Renal cortical epithelial cell (primary cell): ENCODE measurements at places on chromosomes 11 and 22. TPM values are rescaled to one million over a fixed set of nuclear protein-coding genes. Genes with fewer than 3 reads are reported as not detected.

RASL10A gene
- total RNA-seq, result 0.15 TPM in 1 of 2 replicates, not detected in the other

SMTN gene
- total RNA-seq, result 136 and 162 TPM in 2 replicates

SLC37A2 gene
- 0.45 and 2.6 TPM in 2 replicates for total RNA-seq

DGAT2 gene
- total RNA-seq, result 1.7 and 3.7 TPM in 2 replicates

TRIM51 gene
- total RNA-seq, result not detected in 2 replicates

INSC gene
- total RNA-seq, result 0.15 and 0.52 TPM in 2 replicates

FGF19 gene
- not detected in 2 replicates for total RNA-seq

ARL14EP gene
- 24.3 and 43.2 TPM in 2 replicates for total RNA-seq

ANO1 gene
- 0.05 TPM in 1 of 2 replicates, not detected in the other for total RNA-seq

SPECC1L gene
- 15.8 and 46.2 TPM in 2 replicates for total RNA-seq

NPAS4 gene
- total RNA-seq, result not detected in 2 replicates

FOLR1 gene
- 23.3 and 108 TPM in 2 replicates for total RNA-seq

CCDC117 gene
- total RNA-seq, result 18.2 and 20.6 TPM in 2 replicates

TMEM191C gene
- 0.17 and 0.35 TPM in 2 replicates for total RNA-seq

ZNF70 gene
- total RNA-seq, result 0.87 and 4.3 TPM in 2 replicates

KMT2A gene
- 37.0 and 110 TPM in 2 replicates for total RNA-seq

OR51E1 gene
- total RNA-seq, result not detected in 2 replicates

AIFM3 gene
- 0.17 and 0.99 TPM in 2 replicates for total RNA-seq

TMEM138 gene
- total RNA-seq, result 12.3 and 22.9 TPM in 2 replicates

APOA5 gene
- not detected in 2 replicates for total RNA-seq

CCDC87 gene
- total RNA-seq, result 0.35 and 0.80 TPM in 2 replicates

SLC22A24 gene
- not detected in 2 replicates for total RNA-seq

SLC22A12 gene
- total RNA-seq, result not detected in 2 replicates

KRTAP5-11 gene
- not detected in 2 replicates for total RNA-seq

GAL3ST1 gene
- 2.6 and 6.4 TPM in 2 replicates for total RNA-seq

SCGB1D2 gene
- total RNA-seq, result not detected in 2 replicates

PGA5 gene
- not detected in 2 replicates for total RNA-seq

CRYBB3 gene
- not detected in 2 replicates for total RNA-seq

RIC3 gene
- total RNA-seq, result 2.4 and 6.1 TPM in 2 replicates

TXNRD2 gene
- 15.0 and 22.6 TPM in 2 replicates for total RNA-seq

TMEM258 gene
- 18.3 and 38.9 TPM in 2 replicates for total RNA-seq

CCDC73 gene
- 0.17 and 0.30 TPM in 2 replicates for total RNA-seq

OR56A1 gene
- total RNA-seq, result not detected in 2 replicates

ZNF195 gene
- 33.2 and 39.1 TPM in 2 replicates for total RNA-seq
